Activated CD4-positive, alpha-beta T cell treated with anti-CD3 and anti-CD28 coated beads, Interleukin-2, amount 10 ng/mL, durations not matched to agents 24 days and 14 days (primary cell): ENCODE measurements at places on chromosomes 6 and 20. TPM values are rescaled to one million over a fixed set of nuclear protein-coding genes. Genes with fewer than 3 reads are reported as not detected.

CTSZ gene
- 48.1 and 51.1 TPM in 2 replicates for total RNA-seq

SALL4 gene
- total RNA-seq, result 0.28 and 0.75 TPM in 2 replicates

C6orf132 gene
- 0.21 and 0.40 TPM in 2 replicates for total RNA-seq

TRAPPC3L gene
- total RNA-seq, result not detected in 2 replicates

STX11 gene
- total RNA-seq, result 15.5 and 15.6 TPM in 2 replicates

RIPOR3 gene
- total RNA-seq, result not detected in 2 replicates

MUC22 gene
- not detected in 2 replicates for total RNA-seq

NFATC2 gene
- 65.0 and 66.4 TPM in 2 replicates for total RNA-seq
